ENCODE measurements at places on chromosomes 7 and 10.

GRCh38 chr10:80523773-80524172 lies 13.9 kb upstream of the SH2D4B start:
- DNase-seq: no peak

DNA sequence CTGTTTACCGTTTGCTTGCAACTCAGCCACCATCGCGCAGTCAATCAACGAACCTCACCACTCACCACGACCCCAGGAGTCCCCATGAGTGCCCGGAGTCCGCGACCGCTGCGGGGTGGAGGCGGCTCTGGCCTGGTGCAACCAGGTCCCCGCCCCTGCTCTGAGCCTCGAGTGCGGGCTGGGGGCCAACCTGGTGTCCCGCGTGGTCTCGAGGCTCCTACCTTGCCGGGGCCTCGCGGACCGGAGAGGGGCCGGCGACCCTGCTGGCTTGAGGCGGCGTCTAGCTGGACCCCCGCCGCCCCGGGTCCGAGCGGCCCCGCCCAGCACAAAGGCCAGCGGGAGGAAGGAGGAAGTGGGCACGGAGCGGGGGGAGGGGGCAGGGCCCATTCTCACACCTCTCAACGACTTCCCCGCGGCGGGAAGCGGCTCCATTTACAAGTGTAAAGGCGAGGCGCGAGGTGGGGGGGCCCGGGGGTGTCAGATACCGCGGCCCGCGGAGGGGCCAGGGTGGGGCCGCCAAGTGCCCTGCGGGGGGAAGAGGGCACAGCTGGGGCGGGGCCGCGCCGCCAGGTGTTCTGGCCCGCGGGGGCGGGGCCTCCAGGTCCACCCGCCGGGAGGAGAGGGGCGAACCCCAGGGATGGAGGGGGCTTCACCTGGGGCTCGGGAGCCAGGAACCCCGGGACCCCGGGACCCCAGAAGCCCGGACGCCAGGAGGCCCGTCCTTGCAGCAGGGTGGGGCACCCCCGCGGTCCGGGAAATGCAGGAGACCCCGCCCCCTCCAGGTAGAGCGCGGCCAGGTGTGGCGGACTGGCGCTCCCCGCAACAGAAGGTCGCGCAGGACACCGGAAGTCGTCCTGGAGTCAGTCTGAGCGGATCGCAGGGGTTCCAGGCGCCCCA lies 8.6 kb downstream of the CTBP2 start:
- peak; percentile 74 for DNase-seq

DNA sequence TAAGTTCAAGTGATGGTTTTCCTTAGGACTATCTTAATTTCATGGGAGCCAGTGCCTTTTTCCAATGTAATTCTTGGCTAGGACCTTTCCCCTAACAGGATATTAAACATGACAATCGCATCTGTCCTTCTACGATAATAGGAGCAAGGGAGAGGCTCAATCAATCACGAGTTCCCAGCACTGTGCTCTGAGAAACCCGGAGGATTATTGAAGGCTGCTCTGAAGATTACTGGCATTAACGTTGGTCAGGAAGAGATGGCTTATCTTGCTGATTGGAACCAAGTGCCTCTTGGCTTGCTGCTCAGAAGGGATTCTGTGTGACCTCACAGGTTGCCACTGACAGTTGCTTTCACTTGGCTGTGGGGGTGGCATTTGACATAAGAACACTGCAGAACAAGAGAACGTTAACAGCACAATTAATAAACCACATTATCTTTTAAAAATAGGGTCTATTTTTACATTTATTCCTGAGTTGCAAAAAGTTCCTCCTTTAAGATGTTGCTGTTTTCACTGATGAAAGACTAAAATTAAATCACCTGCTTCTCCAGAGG lies 252.1 kb upstream of the TAC1 start:
- DNase-seq: no peak

- no peak for DNase-seq
Measured at GRCh38 chr7:81768951-81769778, 682 bp downstream of the HGF start.

- DNase-seq: no peak
Measured at GRCh38 chr10:66951896-66952295, 26.1 kb downstream of the LRRTM3 start.

- no peak for DNase-seq
Measured at GRCh38 chr7:18013936-18014335, 13.7 kb downstream of the PRPS1L1 start.

GRCh38 chr10:118238573-118239235 lies 103.4 kb downstream of the FAM204A start:
- DNase-seq: no peak

DNA sequence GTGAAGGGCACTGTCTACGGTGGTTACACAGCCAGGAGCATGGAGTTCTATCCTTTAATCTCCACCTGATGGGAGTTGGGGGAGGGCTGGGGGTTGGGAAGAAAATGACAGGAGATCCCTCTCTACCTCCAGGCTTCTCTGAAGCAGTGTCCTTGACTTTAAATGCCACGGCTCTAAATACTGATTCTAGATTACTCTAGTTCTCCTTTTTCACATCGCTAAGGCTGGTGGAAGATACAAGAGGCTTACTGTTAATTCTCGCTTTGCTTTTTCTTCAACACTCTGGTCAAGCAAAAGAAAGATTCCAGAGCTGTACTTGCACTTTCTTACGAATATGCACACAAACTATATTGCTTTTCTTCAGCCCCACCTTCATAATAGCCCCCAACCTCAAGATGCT lies 30.5 kb downstream of the ARL3 start:
- DNase-seq: no peak

- DNase-seq: no peak
Measured at GRCh38 chr7:110786328-110786965, 304.5 kb upstream of the LRRN3 start.

DNA sequence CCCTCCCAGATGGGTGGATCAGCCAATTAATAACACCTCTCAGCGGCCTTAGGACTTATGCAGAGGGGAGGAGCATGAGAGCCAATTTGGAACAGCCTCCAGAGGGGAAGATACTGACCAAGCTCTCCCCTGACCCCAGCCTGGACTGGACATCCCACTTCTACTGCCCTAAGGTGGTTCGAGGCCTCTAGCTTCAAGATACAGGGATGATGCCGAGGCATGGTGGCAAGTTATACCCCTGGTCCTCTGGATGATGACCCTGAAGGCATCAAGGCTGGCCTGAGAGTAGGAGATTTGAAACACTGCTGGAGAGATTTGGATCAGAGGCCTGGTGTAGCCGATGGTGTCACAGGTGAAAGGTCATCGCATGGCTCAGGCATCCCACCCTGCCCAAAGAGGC lies 3.2 kb downstream of the CDH23 start:
- no peak for DNase-seq

DNA sequence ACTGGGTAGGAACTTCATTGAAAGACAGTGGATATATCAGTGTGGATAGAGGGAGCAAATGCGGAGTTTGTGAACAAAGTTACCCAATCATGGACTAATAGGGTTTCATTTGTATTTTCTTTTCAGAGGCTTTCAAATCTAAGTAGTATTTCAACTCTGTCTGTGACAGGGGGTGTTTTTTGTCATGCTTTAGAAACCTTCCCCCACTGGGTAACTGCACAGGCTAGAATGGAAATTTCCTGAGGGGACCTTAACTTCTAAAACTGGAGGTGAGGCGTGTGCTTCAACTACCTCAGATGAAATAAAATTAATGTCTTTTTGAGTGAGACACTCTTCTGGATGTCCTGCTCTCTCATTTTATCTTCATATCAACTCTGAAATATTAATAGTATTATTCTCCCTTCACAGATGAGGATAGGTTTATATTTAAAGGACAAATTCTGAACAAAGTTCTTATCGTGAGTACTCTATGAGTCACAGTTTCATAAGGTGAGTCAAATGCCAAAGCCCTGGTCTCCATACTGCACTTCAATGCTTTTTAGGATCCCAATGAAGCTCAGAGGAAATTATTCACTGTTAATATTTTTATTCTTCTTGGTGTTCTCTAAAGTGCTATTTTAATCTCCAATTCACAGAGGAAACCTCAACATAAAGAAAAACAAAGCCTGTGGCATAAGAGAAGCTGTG lies 770.6 kb downstream of the CCSER2 start:
- no peak for DNase-seq

GRCh38 chr10:80614576-80615416 lies 77.1 kb downstream of the SH2D4B start:
- DNase-seq: no peak

DNA sequence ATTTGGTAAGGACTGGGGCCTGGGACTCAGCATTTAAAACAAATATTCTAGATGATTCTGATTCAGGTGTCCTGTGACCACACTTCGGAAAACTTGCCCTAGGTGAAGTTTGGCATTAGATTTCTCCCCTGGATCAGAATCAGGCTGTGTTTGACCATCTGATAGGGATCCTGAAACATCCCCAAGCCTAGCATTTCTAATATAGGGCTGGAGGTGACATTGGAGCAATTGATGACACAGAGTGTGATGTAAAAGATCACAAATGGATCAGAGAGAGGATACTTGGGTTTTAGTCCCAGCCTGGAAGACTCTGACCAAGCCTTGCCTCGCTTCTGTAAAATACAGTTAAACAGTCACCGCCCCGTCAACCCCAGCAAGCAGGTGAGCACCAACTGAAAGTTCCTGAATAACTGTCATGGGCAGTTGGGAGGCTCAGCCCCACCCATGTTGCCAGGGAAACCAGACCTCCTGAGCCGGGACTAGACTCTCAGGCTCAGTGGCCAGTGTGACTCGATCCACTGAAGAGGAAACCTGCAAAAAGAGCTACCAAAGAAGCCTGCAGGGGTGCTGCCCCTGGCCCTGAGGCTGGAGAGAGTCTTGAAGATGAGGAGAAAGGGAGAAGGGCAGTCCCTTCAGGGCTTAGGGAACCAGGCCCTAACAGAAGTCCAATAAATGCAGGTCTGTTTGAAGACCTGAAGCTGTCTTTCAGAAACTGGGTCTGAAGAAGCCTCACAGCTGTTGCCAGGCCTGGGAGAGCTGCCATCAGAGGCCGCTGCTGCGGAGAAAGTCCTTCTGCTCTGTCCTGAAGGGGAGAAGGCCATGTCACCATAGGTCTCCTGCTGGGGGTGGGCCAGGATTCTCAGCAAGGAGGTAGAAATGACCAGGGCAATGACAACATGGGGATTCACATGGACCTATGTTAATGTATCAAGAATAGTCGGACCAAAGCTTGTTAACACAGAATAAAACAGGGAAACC lies 126.1 kb upstream of the KCNMA1 start:
- no peak for DNase-seq

GRCh38 chr7:91520645-91521044 lies 256.4 kb downstream of the FZD1 start:
- no peak for DNase-seq

DNA sequence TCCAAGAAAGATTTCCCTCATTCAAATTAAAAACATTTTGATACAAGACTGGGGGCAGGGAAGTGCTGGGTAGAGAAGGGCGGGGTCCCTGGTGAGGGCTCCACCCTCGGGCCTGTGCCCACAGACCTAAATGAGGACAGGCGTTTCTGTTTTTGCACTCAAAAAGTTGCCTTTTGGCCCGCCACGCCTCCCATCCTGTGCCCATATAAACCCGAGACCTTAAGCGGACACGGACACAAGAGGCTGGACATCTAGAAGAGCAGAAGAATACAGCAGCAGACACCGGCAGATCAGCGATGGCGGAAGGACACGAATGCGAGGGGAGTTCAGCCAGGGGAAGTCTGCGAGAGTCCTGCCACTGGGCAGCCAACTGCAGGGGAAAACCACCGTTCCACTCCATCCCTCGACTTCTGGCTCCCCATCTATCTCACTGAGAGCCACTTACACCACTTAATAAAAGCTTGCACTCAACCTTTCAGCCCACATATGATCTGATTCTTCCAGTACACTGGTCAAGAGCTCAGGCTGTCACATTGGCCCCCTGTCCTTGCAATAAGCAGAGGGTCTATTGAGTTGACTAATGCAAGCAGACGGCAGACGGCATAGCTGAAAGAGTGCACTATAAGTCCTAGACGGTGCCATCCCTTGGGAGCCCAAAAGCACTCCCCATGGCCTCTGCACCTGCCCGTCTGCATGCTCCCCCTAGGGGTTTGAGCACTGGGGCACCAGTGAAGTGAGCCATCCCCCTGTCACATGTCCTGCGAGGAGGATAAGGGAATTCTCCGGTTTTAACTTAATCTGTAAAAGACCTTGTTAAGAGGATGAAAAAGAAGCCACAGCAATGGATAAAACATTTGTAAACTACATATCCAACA lies 181.8 kb upstream of the PRSS1 start:
- no peak for DNase-seq

- DNase-seq: no peak
Measured at GRCh38 chr7:145584401-145584800, 532.2 kb upstream of the CNTNAP2 start.

- no peak for DNase-seq
Measured at GRCh38 chr10:15210521-15210920, 42.0 kb upstream of the NMT2 start.

DNA sequence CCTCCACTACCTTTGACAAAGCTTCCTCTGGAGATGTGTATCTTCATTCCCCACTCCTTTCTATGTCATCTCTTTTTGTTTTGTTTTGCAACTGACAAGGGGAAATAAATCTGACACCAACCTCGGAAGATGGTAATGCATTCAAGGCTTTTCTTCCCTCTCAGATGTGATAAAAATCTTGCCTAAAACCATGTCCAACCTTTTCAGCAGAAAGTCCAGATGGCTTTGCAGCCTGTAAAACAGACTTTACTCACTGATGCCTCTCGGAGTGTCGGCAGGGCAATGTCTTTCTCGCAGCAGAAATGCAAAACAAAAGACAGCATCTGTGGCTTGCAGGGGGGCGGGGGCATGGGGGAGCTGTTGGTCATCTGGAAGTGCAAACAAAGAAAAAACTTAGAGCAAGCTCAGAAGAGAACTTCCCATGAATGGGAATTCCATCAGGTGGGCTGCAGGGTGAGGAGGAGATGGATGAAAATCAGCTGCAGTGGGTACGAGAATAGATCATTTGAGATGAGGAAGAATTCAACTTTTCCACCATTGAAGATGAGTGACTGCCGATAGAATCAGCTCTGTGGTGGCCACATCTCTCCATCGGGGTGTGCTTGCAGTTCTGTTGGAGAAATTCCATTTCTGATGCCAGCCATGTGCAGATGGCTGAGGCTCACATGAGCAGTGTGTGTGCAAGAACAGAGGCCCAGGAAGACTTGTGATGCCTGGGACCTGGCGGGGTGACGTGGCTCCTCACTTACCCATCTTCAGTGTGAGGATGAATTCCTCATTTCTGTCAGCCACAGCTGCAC lies 237.7 kb downstream of the WDR37 start:
- DNase-seq: no peak

DNA sequence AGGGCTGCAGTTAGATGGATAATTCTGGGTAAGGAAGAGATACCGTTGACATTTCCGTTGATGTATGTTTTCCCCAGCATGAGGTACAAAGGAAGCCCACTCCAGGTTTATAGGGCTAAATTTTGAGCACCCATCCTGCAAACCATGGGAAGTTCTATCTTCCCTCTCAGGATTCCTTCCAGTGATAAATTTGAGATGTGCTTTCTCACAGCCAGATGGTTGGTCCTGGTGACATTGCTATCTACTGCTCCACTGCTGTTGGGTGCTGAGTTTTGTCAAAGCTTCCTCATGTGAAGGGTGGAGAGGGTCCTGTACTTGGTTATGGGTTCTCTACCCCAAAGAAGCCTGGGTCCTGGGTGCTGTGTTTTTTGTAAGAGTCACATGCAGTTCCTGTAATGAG lies 57.4 kb downstream of the CXCL12 start:
- no peak for DNase-seq

All from NCI-H345 (cell line).